SK-MEL-5 (cell line): ENCODE measurements at places on chromosomes 1 and 21. TPM values are rescaled to one million over a fixed set of nuclear protein-coding genes. Genes with fewer than 3 reads are reported as not detected.

- no peak for DNase-seq
These were observed 217.0 kb upstream of the PKN2 start for GRCh38 chr1:88466899-88467580.

DNA sequence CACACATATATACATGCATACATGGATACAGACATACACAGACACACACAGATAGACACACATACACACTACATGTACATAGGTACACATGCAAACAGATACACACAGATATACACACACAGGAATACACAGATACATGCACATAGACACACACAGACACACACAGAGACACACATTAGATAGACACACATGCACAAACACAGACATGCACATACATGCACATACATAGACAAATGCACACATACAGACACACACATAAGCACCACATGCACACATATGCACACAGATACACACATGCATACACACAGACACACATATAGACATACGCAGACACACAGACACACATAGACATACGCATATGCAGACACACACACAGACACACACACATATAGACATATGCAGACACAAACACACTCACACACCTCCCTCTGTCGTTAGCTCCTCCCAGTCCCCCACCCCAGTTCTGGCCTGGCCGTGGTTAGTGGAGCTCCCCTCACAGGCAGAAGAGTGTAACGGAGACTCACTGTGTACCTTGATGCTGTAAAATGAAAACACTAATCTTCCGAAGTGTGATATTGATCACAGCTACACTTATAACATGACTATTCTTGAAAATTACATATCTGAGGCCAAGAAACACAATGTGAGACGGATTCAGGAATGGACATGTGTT lies 7.6 kb downstream of the UBASH3A start:
- DNase-seq, result peak; percentile 11

- peak; percentile 15 for DNase-seq
These were observed 145.8 kb upstream of the WNT4 start for GRCh38 chr1:22288593-22289241.

DNA sequence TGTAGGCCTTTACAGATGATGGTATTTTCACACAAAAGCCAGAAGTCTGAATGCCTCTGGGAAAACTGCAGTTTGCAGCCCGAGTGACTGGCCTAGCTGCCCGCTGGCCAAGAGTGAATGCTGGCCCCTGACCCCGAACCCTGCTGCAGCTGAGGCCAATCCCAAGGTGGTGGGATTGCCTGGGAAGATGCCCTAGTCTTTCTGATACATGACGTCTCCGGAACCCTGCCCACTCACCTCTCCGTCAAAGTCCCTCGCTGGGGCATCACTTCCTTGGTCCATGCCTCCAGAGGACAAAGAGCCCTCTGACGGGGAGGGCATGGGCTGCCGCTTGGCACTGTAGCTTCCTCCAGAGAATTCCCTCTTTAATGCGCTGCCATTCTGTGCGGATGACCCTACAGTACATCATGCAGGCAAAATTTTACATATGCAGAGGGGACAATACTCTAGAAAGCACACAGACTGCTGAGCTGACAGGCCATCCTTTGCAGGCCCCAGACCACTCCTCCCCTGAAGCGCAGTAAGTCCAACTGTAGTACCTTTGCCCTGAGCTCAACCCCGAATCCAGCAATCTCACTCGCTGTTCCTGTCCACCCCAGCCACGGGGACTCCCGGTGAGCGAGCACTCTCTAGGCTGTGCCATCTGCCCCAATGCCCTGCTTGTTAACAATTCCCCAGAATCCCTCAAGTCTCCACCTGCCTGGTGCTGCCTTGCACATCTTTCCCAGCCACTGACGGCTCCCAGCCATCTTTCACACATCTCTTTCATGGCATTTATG lies 54.7 kb downstream of the COQ8A start:
- no peak for DNase-seq

DNA sequence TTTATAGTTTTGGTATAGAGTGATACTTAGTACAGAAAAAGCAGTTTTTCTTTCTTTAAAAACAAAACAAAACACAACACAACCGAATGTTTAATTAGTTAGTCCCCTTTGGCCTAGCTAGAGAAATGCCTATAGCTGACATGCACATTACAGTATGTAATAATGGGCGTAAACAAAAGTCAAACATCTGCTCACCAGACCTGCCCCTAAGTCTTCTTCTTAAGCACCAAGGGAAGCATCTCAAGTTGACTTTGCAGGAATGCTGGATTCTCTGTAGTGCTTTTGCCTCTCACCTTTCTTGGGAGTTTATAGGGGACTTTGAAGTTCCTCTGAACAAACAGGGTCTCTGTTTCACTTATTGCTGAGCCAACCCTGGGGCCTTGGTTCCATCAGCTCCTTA lies 143.7 kb downstream of the TM2D1 start:
- DNase-seq, result no peak

DNA sequence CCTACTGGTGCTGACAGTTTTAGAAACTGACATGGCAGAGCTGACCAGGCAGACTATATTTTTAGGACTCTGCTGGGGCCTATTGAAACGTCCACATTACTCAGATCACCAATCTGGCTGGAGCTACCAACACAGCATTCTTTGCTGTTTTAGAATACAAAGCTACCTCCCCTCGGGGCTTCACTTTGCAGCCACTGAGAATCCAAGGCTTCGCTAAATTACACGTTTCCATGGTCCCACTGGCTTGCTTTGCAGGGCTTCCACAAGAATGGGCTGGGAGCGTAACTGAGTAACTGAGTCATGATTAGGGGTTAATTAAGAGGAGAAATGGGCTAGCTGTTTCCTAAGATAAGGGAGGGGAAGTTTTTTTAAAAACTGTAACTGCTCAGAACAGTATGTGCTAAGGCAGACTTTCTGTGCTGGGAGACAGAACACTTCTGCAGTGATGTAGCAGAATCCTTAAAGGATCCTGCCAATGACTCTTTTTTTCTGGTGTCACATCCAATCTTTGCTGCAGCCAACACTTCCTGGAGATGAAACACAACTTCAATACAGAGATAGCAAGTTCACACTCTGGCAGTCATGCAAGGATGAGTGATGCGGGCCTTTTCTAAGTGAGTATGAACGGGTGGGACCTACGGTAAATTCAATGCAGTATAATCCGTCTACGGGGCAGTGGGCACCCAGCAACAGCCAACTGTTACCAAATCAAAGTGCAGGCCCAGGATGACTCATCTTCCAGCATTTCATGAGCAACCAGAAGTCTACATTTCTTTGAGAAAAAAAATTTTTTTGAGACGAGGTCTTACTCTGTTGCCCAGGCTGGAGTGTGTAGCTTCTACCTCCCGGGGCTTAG lies 21.5 kb downstream of the NDUFS5 start:
- DNase-seq, result no peak

DNA sequence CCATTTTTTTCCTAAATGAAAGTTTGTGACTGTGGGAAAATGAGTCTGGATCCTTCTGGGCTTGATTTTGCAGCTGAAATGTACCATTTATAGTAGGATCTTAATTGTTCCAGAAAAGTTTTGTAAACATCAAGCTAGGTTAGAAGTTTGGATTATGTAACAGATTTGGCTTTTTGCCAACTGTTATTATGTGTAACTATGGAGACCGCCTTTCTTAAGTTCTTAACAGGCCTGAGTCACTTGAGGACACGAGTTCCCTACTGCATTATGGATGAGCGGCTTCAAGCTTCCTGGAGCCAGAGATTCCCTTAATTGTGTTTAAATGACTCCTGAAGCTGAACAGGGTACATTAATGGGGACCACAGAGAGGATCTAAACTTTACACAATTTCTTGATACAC lies 22.2 kb downstream of the SLC25A33 start:
- peak; percentile 28 for DNase-seq

The LDLRAD1 gene
- not detected in 2 replicates for total RNA-seq
